ENCODE measurements at places on chromosomes 2 and 18. TPM values are rescaled to one million over a fixed set of nuclear protein-coding genes. Genes with fewer than 3 reads are reported as not detected.

DNA sequence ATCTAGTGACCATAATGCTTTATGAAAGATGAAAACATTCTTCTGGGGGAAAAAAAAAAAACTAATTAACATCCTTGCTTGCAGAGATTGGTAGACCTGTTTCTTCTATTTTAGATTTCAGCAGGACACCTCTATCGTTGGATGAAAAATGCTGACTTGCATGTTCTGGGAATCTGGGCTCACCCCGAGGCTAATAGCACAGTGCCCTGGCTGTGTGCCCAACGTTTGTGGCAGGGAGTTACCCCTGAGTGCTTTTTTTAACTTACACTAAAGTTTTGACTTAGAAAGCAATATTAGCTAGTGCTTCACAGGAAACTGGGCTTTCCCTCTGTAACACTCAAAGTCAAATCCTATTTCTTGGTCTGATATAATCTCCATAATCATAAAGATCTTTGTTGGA, 233.2 kb downstream of the SLC8A1 start:
- DNase-seq = no peak
- no peaks in the 10 kb centered on the region for H3K4me1 ChIP-seq

GRCh38 chr18:13871701-13872100, 43.6 kb downstream of the MC2R start:
- H3K4me3 ChIP-seq = no peak overlapping the region
- H3K4me1 ChIP-seq = peaks cover 4% of the 10 kb centered on the region
- H3K36me3 ChIP-seq = no peaks in the 10 kb centered on the region
- H3K27ac ChIP-seq = no peak overlapping the region

REG3A gene
- total RNA-seq = not detected

GRCh38 chr18:79379251-79379905, 16.4 kb upstream of the NFATC1 start:
- no peak for DNase-seq
- peaks cover 20% of the 10 kb centered on the region for H3K4me1 ChIP-seq
- peaks cover 7% of the 10 kb centered on the region for H3K36me3 ChIP-seq
- H3K27ac ChIP-seq = no peak overlapping the region
- peak overlapping the region; percentile 20 for H3K4me3 ChIP-seq

DNA sequence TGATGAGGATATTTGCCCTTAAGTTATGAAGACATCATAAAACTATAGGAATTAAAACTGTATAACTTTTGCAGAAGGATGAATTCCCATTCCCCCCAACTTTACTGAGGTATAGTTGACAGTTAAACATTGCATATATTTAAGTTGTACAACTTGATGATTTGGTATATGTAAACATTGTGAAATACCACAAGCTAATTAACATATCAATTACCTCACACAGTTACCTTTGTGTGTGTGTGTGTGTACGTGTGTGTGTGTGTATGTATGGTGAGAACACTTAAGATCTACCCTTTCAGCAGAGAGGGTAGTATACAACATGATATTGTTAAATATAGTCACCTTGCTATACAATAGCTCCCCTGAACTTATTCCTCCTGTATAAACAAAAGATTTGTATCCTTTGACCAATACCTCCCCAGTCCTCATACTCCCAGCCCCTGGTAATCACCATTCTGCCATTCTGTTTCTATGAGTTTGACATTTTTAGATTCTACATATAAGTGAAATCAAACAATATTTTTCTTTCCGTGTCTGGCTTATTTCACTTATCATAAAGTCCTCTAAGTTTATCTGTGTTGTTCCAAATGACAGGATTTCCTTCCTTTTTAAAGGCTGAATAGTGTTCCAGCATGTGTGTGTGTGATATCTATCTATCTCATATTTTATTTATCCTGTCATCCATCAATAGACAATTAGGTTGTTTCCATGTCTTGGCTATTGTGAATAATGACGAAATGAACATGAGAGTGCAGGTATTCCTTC, 48.2 kb upstream of the FAM136A start:
- H3K27me3 ChIP-seq = peaks cover 7% of the 10 kb centered on the region
- H3K36me3 ChIP-seq = no peaks in the 10 kb centered on the region
- no peak overlapping the region for H3K4me3 ChIP-seq
- DNase-seq = no peak

DNA sequence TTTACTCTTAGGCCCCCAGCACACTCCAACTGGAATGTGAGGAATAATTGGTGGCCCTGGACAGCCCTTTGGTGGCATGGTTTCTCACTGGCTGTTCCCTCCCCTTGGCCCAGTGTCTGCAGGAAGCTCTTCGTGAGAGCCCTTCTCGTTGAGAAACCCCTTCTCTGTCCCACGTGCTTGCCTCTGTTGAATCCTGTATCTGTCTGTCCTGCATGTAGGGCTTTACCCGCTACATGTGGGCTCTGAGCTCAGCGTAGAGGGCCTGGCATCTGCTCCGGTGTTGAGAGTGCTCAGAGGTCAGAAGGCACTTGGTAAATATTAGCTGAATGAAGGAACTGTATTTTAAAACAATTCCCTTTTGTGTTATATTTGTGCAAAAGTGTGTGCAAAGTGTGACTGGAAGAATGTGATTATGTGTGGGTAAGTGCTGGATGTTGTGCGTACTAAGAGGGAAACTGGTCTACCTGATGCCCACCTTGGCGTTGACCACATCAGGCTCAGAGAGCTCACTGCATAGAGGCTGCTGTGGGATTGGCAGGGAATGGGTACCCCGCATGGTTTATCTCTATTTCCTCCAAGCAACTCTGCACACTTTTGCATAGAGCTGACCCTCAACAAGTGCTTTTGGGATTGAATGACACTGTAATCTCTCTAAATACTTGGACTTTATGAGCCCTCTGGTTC, 40.0 kb downstream of the RNF144A start:
- no peak overlapping the region for H3K4me3 ChIP-seq
- no peaks in the 10 kb centered on the region for H3K36me3 ChIP-seq
- no peaks in the 10 kb centered on the region for H3K27me3 ChIP-seq
- peaks cover 36% of the 10 kb centered on the region for H3K4me1 ChIP-seq
- DNase-seq = no peak

GRCh38 chr18:26464128-26465011, 84.0 kb downstream of the KCTD1 start:
- H3K4me1 ChIP-seq = peaks cover 5% of the 10 kb centered on the region
- no peak for DNase-seq
- no peak overlapping the region for H3K4me3 ChIP-seq
- no peaks in the 10 kb centered on the region for H3K36me3 ChIP-seq
- no peaks in the 10 kb centered on the region for H3K27me3 ChIP-seq
- H3K27ac ChIP-seq = no peak overlapping the region

ANKRD30B gene
- not detected for total RNA-seq

GRCh38 chr2:15909736-15910135, 30.6 kb upstream of the MYCN start:
- peaks cover 6% of the 10 kb centered on the region for H3K27me3 ChIP-seq
- H3K36me3 ChIP-seq = no peaks in the 10 kb centered on the region
- no peak overlapping the region for H3K4me3 ChIP-seq
- DNase-seq = no peak
- H3K27ac ChIP-seq = no peak overlapping the region

GCKR gene
- total RNA-seq = not detected

- peaks cover 1% of the 10 kb centered on the region for H3K36me3 ChIP-seq
- no peaks in the 10 kb centered on the region for H3K4me1 ChIP-seq
- no peak for DNase-seq
These were observed 103.2 kb downstream of the LRATD1 start for GRCh38 chr2:14735696-14736095.

All from activated T-cell treated with anti-CD3 and anti-CD28 coated beads, Interleukin-2, amount 50 U/mL, for 72 hours (primary cell).